ENCODE measurements at places on chromosomes 12 and 14. TPM values are rescaled to one million over a fixed set of nuclear protein-coding genes. Genes with fewer than 3 reads are reported as not detected.

The RND1 gene
- total RNA-seq: 3.4 TPM

The GALNT9 gene
- total RNA-seq: 0.13 TPM

The TIMELESS gene
- 14.1 TPM for total RNA-seq

The CLEC2D gene
- 3.0 TPM for total RNA-seq

The MAP3K9 gene
- total RNA-seq: 1.7 TPM

The WDR20 gene
- 11.4 TPM for total RNA-seq

The L2HGDH gene
- total RNA-seq: 5.8 TPM

The FGF6 gene
- total RNA-seq: not detected

The PDE3A gene
- total RNA-seq: 3.6 TPM

The OASL gene
- 0.08 TPM for total RNA-seq

The MBD6 gene
- total RNA-seq: 13.1 TPM

The IL23A gene
- 0.56 TPM for total RNA-seq

The HOXC11 gene
- total RNA-seq: not detected

The PLEKHD1 gene
- not detected for total RNA-seq

The ANKRD9 gene
- 16.4 TPM for total RNA-seq

The RNASE2 gene
- total RNA-seq: not detected

The NPFF gene
- 1.7 TPM for total RNA-seq

The GCH1 gene
- total RNA-seq: 10.6 TPM

The KLHL33 gene
- total RNA-seq: not detected

The MYO1H gene
- not detected for total RNA-seq

The IKZF4 gene
- 2.6 TPM for total RNA-seq

The SLC17A8 gene
- total RNA-seq: not detected

The BCL11B gene
- total RNA-seq: 0.13 TPM

The POTEM gene
- total RNA-seq: not detected

The NAA25 gene
- 23.6 TPM for total RNA-seq

The PRIMA1 gene
- total RNA-seq: not detected

The E2F7 gene
- 10.3 TPM for total RNA-seq

The GDF3 gene
- not detected for total RNA-seq

The PHC1 gene
- total RNA-seq: 37.6 TPM

The OTUB2 gene
- total RNA-seq: 3.2 TPM
